ENCODE measurements at places on chromosomes 3 and 15.

- no peak for DNase-seq
Measured at GRCh38 chr3:128735884-128736283, 9.9 kb downstream of the RAB7A start.

DNA sequence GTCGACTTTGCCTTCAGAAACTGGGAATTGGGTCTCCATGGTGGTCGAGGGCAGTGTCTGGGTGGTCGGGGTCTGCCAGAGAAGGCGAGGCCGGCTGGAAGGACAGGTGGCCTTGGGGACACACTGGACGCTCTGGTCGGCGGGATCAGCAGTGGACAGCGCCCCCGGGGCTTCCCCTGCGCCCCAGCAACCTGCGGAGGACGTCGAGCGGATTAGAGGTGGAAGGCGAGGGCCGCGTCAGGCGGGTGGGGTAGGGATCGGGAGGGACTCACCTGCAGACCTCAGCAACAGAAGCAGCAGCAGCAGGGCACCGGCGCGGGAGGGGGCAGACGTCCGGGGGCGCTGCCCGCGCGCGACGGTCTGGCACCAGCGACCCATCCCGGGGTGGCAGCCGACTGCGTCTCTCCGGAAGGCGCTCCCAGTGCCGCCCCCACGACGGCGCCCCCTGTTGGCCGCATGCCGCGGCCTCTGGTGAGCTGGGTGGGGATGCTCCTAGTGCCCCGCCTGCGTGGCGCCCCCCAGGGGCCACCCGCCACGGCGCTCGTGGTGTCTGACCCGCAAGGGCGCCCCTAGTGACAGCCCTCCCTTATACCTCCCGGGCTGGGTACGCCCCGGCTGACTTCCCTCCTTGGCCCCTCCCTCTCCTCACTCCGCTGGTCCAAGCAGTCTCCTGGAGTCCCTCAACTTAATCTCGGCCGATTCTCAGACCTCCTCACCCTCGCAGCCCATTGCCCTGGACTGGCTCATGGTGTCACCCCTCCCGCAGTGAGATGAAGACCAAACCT lies at the start of gene PRSS50:
PRSS50 (minus strand) TSS at position 423 of the 785 bp plus-strand sequence; CDS start at position 378, 45 bp downstream.
- peak; percentile 8 for DNase-seq

- no peak for DNase-seq
Measured at GRCh38 chr15:77823736-77824135, 191.0 kb upstream of the LINGO1 start.

GRCh38 chr3:94524102-94524919 lies 461.4 kb downstream of the NSUN3 start:
- no peak for DNase-seq

- DNase-seq = peak; percentile 45
Measured at GRCh38 chr15:64146041-64146440, 5.5 kb upstream of the SNX22 start.

DNA sequence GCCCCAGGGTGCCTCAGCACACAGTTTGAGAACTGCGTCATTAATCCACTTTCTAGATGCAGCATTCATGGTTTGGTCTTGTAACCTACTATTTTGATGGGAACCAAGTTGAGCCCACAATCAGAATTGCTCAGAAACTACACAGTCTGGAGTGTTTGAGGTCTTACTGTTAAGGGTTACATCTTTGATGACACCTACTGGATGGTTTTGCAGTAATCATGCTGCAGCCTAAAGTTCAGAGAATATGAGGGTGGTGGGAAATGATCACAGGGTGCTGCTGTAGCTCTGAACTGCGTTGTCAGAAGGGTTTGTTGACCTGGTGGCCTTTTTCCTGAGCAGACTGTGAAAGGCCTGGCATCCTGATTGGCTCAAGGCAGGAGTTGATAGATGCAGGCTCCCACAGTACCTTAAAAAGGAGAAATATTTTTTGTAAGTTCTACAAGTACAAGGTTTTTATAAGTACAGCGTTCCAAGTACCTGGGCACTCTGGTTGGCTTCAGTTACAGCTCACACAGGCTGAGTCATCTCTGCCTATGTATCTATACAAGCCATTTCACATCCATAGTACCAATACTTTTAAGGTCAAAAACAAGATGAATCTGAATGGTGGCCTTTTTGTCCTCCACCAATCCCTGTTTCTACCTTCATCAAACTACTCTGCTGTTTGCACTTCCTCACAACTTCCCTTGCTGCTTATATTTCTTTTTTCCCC lies 60.5 kb upstream of the ACKR4 start:
- DNase-seq = no peak

GRCh38 chr3:39848365-39848764 lies 39.0 kb downstream of the MYRIP start:
- no peak for DNase-seq

DNA sequence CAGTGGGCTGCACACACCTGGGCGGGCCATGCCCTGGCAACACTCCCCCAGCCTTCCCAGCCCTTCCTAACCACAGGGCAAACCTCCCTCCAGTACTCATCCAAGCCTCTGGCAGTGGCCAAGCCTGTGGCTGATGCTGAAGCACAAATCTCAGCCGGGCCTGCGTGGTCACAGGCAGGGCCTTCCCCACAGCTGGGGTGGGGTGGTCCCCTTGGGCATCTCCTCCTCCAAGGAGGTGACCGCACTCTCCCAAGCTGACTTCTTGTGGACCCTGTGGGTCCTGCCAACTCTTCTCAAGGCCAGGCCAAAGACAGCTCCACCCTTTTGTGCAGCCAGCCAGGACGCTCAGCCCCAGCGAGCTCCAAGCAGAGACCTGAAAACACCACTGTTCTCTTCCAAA lies 21.4 kb downstream of the GRAMD2A start:
- DNase-seq = no peak
